ENCODE measurements at places on chromosomes 12 and 14.
A peak's percentile ranks its signal among the peaks of the same experiment; 100 is the strongest.

- DNase-seq, result no peak
These were observed 51.8 kb downstream of the MSRB3 start for GRCh38 chr12:65330331-65330730.

GRCh38 chr12:77102691-77103090 lies 37.3 kb upstream of the E2F7 start:
- no peak for DNase-seq

DNA sequence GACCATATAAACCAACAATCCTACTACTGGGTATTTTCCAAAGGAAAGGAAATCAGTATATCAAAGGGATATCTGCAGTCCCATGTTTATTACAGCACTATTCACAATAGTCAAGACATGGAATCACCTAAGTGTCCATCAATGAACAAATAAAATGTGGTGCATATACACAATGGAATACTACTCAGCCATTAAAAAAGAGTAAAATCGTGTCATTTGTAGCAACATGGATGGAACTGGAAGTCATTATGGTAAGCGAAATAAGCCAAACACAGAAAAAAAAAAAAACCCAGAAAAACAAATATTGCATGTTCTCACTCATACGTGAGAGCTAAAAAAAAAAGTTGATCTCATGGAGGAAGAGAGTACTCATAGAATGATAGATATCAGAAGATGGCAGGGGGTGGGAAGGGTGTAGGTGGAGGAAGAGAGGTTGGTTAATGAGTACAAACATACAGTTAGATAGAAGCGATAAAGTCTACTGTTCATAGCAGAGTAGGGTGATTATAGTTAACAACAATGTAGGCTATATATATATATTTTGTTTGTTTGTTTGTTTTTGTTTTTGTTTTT lies 49.3 kb downstream of the BCAT1 start:
- no peak for DNase-seq

DNA sequence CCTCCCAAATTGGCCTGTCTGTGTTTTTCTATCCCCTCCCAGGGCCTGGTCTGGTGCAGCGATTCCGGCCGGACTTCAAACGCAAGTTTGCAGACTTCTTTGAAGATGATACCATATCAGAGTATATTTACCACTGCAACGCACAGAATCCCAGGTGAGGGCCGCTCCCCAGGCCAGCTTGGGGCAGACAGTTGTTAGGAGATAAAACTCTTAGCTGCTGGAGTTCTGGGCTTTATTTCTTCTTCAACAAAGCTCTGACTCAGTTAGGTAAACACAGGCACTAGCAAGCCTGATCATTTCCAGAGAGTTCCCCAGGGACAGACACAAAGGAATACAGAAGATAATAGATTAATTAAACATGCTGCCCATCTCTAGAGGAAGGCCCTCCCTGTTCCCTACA lies 8.3 kb downstream of the ABHD4 start:
- no peak for DNase-seq

DNA sequence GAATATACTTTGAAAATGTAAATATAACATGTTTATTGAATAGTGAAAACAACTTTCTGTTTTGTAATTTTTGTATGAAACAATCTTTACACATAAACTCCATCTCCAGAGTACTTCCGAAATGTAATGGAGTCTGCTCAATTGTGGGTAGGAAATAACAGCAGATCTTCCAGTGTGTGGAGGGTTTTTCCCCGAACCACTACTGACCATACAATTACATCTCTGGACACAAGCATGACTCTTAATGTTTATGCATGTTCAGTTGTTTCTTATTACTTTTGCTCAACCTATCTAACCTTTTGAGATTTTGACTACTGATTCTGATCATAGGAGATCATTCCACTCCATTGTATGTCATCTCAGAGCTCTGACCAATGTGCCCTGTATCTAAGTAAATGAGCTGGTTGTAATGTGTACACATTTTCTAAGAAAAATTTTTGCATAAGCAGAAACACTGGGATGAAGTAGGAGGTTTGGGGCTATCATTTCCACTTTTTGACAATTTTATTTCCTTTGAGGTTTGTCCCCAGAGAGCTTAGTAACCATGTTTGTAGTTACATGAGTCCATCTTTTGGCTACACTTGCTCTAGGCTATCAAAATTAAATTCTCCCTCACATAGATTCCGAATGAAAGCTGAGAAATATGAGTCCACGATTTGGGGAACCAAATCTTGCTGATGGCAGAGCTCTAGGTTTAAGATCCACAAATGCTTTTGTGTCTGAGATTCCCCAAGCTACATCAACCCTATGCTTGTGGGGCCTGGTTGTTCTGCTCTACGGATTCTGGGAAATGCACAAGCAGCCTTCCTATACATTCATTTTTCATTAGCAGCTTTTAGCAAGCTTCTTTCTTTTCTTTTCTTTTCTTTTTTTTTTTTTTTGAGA lies 21.4 kb upstream of the CLEC4D start:
- no peak for DNase-seq

GRCh38 chr12:115758183-115758582 lies 519.3 kb downstream of the MED13L start:
- DNase-seq, result no peak

- DNase-seq, result no peak
These were observed 765 bp downstream of the SCYL2 start for GRCh38 chr12:100267603-100268281.

GRCh38 chr14:77037215-77037937 lies 8.9 kb upstream of the IRF2BPL start:
- no peak for DNase-seq

- DNase-seq, result no peak
These were observed 19.2 kb downstream of the CHGA start for GRCh38 chr14:92942136-92942535.

- DNase-seq, result no peak
These were observed 32.9 kb upstream of the CHST11 start for GRCh38 chr12:104423809-104424208.

- DNase-seq, result peak; percentile 12
These were observed 19.5 kb upstream of the TTC9 start for GRCh38 chr14:70622111-70622712.

- DNase-seq, result no peak
These were observed 77.5 kb downstream of the ELK3 start for GRCh38 chr12:96271469-96272199.

GRCh38 chr12:3933074-3933818 lies 60.0 kb upstream of the PARP11 start:
- DNase-seq, result peak; percentile 52

DNA sequence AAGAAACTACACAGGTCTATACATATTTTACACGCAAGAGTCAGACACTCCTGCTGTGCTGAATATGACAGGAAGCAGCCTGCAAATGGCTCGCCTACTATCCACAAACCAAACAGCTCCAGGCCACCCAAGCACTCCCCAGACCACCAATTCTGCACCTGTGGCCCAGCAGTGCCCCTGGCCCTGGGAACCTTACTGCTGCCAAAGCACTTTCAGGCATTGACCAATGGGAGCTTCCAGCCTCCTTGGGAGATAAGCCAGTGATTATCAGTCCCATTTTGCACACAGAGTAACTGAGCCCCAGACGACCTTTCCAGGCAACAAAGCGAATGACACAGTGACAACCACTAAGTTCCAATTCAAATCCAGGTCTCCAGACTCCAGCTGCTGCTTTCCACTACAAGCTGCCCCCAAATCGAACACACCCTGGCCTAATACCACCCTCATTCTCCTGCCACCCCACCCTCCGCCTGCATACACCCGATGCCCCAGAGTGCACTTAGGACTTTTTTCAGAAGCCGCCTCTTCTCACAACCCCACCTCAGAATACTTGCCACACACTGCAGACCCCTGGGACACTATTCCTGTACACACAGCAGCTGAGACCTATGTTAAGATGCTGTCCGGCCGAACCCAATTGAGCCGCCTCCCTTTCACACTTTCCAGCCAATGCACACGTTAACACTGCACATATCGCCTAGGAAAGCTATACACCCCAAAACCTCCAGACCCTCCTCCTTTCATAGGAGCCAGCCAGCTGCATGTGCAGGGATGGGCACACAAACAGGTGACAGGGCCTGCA lies 126.1 kb upstream of the PRMT8 start:
- no peak for DNase-seq

DNA sequence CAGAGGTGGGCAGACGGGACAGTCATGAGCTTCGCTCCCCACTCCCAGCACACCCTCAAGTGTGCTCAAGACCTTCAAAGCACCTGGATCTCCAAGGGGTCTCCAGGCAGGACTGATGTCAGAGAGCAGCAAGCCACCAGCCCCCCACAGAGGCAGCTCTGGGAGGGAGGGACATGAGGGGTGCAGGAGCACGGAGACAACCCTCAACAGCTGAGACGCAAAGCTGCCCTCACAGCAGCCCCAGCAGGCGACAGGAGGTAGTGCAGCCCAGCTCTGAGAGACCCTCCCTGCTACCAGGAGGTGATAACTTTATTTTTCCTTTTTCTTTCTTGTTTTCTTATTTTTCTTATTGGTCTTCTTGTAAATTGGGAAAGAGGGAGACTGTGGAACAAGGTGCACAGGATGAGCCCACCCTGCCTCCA lies 17.9 kb downstream of the SIVA1 start:
- no peak for DNase-seq

- no peak for DNase-seq
These were observed 38.1 kb downstream of the RASSF9 start for GRCh38 chr12:85798122-85798521.

DNA sequence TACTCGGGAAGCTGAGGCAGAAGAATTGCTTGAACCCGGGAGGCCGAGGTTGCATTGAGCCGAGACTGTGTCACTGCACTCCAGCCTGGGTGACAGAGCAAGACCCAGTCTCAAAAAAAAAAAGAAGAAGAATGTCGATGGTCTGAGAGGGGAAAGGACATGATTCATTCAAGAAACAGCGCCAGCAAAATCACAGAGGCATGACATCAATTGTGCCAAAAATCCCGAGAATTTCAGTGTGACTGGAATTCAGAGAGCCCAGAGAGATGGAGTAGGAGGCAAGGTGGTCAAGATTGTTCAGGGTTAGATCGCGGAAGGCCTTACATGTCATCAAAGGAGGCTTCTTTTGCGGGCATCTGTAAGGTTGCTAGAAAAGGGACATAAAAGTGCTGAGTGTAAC lies 483.3 kb downstream of the VRK1 start:
- DNase-seq, result no peak

DNA sequence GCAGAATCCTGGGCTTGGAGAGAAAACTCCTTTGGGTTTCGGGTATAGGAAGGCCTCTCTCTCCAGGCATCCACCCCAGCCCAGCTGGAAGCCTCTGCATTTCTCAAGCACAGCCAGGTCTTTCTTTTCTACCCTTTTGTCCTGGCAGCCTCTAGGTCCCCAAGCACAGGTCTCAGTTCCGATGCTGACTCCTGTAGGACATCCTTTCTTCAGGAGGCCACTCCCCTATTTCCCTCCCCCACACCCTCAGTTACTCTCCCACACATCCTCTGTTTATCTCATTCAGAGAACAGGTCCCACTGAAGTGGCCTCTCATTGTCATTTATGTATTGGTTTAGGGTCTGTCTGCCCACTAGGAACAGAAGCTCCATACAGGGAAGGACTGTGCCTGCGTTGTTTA lies 352.6 kb downstream of the VRK1 start:
- DNase-seq, result no peak

GRCh38 chr14:57261604-57262003 lies 7.1 kb downstream of the EXOC5 start:
- no peak for DNase-seq

GRCh38 chr12:55724226-55724939 lies 4.2 kb downstream of the RDH5 start:
- peak; percentile 55 for DNase-seq

- DNase-seq, result peak; percentile 65
These were observed 36.0 kb downstream of the FMNL3 start for GRCh38 chr12:49671031-49671765.

DNA sequence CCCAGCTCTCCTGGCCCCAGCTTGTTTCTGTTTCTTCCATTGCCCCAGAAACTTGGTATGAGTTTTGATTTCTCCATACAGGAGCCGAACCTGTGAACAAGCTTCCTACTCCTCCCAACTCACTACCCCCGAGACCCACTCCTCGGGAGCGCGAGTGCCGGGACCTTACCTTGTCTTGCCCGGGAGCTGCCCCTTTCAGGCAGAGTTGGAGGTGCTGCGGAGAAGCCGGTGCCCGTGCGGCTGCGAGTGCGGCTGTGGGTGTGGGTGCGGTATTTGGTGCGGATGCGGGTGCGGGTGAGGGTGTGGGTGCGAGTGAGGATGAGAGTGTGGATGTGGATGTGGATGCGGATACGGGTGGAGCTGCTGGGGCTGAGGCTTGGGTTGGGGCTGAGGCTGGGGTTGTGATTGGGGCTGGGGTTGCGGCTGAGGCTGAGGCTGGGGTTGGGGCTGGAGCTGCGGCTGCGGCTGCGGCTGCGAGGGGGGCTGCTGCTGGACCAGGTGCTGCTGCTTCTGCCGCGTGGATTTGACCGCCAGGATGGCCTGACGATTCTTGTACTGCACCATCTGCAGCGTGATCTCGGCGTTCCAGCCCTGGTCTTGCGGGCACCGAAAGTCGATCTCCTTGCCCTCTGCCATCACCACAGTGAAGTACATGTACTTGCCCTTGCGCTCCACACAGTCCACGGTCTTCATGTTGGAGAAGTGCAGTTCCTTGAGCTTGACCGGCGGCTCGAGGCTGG lies 1.1 kb downstream of the PHLDA1 start:
- DNase-seq, result no peak

- no peak for DNase-seq
These were observed 280.6 kb upstream of the SFSWAP start for GRCh38 chr12:131430158-131430742.

- no peak for DNase-seq
These were observed 359.8 kb downstream of the PCNX1 start for GRCh38 chr14:71267007-71267513.

- DNase-seq, result no peak
These were observed 72.2 kb downstream of the FGD4 start for GRCh38 chr12:32471591-32472001.

- no peak for DNase-seq
These were observed 109.9 kb downstream of the PTCSC3 start for GRCh38 chr14:36066636-36067035.

GRCh38 chr12:105107171-105107493 lies 399 bp upstream of the WASHC4 start:
- DNase-seq, result no peak

DNA sequence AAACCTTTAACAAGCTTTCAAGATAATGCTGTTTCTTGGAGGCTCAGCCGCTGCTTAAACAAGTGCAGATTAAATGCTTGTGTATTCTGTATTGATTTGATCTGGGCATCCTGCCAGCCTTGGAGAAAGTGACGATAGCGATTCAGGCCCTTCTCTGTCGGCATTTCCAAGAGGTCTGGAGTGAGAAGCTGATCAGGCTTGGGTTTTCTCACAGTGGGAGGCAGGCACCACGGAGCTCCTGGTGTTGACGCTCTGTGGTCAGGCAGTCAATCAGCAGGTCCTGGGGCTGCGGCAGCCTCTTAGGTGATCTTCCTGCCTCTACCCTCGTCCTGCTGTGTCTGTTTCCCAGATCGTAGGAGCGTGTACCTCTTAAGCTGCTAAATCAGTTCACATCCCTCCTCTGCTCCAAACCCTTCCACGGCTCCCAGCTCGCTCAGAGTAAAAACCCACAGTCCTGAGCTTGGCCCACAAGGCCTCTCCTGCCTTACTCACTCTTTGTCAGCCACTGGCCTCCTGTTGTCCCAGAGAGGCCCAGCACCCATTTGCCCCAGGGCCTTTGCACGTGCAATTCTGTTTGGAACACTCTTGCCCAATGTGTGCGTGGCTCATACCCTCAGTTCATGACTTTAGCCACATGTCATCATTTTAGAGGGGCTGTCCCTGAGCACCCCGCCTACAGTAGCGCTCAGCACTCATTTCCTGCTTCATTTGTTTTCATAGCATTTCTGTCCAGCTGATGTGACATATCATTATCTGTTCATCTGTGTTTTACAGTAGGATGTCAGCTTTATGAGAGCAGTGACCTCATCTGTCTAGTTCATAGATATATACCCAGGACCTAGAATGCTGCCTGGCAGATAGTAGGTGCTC lies 155.4 kb downstream of the AACS start:
- no peak for DNase-seq
